ENCODE measurements at places on chromosomes 6 and 20.

GRCh38 chr20:62885046-62885895 lies 23.6 kb upstream of the TCFL5 start:
- DNase-seq: no peak

- no peak for DNase-seq
Measured at GRCh38 chr6:159513914-159514313, 179.1 kb downstream of the SOD2 start.

DNA sequence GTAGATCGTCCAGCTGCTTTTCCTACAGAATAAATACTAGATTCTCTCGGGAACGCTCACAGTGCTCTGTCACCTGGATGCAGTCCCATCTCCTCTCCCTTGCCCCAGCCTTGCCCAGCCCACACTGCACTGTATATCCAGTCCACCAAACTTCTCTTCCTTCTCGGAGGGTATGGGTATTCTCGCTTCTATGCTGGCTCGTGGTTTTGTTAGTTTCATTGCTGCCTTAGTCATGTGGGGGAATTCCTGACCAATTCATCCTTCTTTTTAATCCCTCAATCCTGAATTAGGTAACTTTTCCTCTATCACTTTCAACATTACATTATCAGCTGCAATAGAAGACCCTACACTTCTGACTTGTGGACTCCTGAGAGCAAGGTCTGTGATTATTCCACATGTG lies 252.4 kb downstream of the GMDS start:
- no peak for DNase-seq

GRCh38 chr6:137452333-137452894 lies 41.8 kb downstream of the OLIG3 start:
- no peak for DNase-seq

DNA sequence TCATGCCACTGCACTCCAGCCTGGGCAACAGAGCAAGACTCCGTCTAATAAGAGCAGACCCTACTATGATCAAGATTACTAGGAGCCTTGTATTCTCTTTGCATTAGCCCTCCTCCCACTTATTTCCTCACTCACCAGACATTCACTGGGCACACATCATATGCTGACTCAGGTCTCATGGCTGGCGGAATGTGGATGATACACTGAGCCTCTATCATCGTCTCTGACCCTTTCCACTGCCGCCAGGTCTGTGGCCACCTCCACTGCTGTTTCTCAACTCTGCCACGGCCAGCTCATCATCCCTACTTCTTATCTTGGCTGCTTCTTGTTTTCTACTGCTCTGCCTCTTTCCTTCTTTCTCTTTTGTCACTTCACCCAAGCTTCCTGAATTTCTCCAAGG lies 161.0 kb downstream of the BACH2 start:
- no peak for DNase-seq

DNA sequence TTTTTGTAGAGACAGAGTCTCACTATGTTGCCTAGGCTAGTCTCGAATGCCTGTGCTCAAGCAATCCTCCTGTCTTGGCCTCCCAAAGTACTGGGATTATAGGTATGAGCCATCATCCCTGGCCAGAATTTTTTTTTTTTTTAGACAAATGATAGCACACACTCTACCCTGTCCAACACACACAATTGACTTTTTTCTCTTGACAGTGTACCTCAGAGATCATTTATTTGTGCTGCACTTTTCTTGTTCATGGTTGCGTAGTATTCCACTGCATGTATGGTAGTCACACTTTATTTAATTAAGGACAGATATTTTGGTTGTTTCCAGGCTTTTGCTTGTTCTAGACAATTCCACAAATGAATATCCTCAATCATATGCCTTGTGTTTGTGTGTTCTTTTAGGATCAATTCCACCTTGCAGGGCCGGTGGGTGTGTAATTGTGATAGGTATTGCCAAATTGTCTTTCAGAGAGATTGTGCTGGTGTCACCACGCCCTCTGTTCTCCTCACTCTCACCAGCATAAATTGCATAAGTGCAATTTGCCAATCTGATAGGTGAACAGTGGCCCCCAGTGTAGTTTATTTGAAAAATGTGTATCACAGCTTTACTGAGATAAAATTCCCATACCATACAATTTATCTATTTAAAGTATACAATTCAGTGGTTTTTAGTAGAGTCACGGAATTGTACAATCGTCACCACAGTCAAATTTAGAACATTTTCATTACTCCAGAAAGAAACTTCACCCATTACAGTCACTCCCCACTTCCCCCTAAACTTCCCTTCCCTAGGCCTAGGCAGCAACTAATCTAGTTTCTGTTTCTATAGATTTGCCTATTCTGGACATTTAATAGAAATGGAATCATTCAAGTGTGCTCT lies 20.1 kb downstream of the SRC start:
- DNase-seq: no peak

DNA sequence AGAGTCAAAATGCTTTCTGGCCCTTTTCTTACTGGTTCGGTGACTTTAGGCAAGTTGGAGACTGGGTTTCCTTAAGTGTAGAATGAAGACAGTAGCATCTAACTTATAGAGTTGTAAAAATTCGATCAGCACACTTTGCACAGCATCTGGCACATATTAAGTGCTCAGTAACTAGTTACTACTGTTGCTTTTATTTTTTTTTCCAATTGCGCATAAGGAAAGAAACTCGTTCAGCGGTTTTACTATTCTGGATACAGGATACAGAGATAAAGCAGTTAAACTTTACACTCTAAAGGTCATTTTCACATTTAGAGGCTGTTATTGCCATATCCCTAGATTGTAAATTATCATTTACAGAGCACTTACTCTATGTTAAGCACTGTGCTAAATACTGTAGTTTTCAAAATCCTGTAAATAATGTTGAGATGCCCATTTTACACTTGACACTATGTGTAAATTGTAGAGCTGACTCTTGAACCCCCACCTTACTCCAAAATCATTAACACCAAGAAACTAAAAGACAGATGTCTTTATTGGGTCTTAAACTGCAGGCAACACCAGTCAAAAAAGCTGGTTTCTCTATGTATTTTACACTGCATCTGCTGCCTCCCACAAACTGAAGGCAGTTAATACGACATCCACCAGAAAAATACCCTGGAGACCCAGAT lies 886 bp downstream of the ROMO1 start:
- DNase-seq: no peak

DNA sequence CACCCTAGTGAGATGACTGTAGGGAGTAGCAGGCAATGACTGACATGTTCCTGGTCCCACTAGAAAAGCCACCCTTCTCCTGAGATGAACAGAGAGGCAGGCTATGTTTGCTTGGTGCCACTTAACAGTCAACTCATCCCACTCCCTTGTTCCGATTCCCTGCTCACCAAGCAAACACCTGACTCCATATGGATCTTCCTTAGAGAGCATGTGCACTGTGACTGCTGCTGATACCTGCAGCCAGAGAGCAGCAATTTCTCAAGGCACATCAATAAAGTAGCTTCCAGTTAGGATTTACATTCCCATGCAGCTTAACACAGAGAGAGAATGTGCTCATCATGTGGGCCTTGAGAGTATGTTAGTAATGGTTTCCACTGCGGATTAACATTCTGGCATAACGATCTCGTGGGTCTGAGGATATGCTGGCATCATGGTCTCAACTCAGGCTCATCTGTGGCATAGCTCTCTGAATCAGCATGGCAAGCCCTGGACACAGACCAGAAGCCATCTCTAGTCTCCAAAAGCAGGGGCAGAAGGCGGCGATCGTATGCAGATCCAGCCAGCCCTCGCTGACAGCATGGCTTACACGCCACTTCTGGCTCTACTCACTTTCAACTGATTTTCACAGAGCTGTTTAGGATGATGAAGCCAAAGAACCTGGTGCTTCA lies 43.9 kb downstream of the ATXN1 start:
- DNase-seq: no peak

DNA sequence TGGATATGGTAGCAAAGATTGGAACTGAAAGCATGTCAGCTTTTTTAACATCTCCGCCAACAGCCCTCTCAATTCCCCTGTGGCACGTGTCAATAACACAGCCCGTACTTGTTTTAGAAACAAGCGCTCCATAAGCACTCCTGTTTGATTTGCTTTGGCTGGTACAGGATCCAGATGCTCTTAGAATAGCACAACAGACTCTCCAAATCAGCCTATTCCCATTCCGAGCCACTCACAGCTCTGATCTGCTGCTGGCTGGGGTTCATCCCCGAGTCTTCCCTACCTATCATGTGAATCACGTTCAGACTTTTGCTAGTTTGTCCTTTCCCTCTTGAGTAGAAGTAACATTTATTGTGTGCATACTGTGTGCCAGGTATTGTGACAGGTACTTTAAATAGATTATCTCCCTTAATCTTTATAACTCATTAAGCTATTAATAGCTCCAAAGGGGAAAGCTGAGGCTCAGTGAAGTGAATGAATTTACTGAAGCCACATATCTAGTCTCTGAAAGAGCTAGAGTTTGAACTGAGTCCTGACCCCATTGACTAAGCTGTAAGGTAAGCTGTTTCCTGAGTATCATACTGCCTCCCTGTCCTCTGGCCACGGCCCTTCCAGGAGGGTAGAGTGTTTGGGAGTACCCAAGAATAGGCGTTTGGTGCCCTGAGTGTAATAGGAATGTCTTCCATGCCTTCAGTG lies 46.7 kb downstream of the RALY start:
- DNase-seq: no peak

DNA sequence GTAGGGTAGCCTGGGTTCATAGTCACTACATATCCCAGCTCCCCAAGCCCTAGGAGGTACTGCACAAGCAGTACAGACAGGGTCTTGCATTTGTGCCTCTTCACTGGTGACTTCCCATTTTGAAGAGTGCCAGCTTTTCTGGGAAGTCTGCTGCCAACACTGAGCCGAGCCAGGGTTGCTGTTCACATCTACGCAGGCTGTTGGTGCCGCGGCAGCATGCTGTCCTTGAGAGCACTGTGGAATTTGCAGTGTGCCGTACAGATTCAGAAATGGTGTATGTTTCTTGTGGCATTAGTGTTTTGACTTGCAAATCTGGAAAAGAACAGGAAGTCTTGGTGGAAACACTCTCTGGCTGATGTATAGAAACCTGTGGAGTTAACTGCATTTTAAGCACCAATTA lies 67.5 kb downstream of the JARID2 start:
- DNase-seq: no peak

DNA sequence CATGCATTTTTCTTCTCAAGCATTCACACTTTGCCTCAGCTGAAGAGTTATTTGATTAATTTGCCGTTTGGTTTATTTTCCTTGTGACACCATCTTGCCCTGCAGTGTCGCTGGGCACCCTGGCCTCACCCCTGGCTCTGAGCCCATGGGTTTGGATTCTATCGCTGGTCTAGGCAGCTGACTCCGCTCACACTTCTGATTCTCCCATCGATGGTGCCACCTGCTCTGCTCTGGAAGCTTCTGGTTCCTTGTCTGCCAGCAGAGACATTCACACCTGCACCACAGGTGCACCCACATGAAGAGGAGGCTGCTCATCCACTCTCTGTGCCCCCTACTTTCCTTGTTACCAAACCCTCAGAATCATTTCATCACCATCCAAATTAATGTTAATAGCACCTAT lies 291.6 kb upstream of the CDH4 start:
- DNase-seq: no peak

DNA sequence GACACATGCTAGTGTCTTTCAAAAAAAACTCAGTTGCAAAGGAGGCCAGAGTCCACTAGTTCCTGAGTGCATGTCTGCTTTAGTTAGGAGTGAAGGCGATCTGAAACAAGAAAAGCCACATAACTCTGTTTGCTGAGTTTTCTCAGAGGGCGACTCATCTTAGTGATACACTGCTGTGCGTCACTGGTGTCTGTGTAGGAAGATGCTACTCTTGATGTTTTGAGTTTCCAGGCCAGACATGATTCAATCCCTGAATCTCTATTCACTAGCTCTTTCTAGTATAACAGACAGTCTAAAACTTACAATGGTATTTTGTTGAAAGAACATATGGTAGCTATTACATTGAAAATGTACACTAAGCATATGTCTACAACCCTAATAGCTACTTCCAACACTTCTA lies 60.9 kb downstream of the GFRAL start:
- no peak for DNase-seq

DNA sequence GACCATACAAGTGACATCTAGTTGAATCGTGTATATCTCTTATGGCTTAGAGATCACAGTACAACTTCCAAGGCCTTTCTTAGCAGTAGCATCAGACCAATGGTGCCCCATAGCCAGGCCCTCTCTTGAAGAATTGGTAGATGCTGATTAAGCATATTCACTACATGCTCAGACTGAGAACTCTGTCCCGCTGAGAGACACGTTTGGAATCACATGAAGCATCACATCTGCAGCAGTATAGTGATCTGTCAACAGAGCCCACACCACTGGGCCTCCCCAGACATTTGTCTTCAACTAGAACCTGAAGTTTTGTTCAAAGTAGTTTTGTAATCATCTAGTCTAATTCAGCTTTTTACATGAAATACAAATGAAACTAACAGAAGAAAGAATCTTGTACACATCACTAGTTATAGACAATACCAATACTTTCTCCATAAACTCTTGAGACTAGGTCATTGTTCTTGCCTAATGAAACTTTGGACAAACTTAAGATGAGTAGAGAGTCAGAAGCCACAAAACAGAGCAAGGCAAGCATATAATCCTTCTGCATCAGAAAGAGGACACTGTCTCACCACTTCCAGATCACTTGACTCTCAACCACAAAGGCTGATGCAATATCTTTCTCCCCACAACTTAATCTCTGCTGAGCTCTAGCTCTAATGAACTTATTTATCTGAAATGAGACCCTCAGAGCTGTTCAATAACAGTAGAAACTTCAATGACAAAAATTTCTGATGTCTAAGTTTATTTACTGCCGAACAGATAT lies 182.7 kb downstream of the TBX18 start:
- DNase-seq: no peak

DNA sequence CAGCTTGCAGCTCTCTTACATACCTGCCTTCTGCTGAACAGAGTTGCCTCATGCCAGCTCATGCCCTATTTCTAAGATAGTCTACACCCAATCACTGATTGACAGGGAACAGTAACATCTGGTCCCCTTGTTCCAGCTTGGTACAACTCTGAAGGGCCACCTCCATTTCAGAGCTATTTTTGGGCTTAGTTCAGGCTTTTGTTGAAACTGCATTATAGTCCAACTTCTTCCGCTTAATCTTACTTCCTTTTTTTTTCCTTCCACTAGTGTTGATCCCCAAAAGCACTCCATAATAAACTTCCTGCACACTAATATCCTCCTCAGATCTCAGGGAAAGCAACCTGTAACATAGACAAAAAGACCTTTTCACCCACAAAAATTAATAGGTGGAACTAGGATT lies 65.7 kb upstream of the TNFRSF21 start:
- DNase-seq: no peak

- no peak for DNase-seq
Measured at GRCh38 chr6:169963581-169964297, 212.3 kb downstream of the ERMARD start.

DNA sequence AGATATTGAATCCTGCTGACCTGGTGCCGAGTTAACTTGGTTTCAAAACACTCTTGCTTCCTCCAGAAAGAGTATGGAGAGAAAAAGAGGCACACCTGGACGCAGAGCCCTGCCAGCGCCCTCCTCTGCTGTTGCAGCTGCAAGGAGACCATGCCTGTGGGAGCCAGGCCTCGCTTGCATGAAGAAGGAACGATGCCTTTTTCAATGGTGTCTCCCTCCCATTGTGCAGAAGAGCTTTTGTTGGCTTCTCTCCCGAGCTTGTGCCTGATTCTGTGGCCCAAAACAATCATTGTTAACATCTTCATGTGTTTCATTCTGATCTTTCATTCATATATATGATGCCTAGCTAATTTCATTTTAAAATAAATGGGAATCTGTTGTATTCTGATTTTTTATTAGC lies 98.1 kb downstream of the FAM120B start:
- DNase-seq: no peak

Data from stimulated activated CD4-positive, alpha-beta T cell treated with anti-CD3 and anti-CD28 coated beads, Interleukin-12 subunit alpha, Interleukin-12 subunit beta, amount 100 ng/mL, for 24 hours (primary cell).